ENCODE measurements at places on chromosomes 11 and 22.

- no peak for DNase-seq
Measured at GRCh38 chr11:105856954-105857353, 165.1 kb downstream of the MSANTD4 start.

DNA sequence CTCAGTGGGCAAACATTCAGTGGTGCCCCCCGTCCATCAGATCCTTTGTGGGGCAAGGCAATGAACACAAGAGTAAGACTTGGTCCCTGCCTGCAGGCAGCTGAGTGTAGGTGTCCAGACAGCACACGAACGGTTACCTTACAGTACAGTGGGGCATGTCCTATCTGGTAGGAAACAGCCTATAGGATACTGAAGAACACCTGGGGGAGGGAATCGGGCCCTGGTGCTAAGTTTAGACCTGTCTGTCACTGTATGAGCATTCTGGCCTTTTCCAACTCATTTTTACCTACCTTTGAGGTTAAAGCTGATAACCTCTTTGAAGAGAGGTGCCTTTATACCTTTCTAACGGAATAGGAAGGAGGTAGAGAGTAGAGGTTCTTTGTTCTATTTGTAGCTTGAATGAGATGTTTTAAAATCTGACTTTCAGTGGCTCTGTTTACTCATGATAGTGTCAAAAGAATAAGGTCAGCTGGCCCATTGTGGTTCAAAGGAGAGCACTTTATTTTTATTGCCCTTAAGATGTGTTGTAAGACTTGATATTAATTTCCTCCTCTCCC lies 8.9 kb downstream of the ZNRF3 start:
- DNase-seq, result no peak

- no peak for DNase-seq
Measured at GRCh38 chr11:69475866-69476471, 5.5 kb upstream of the LINC01488 start.

- DNase-seq, result no peak
Measured at GRCh38 chr11:86818462-86819192, 18.3 kb downstream of the PRSS23 start.

DNA sequence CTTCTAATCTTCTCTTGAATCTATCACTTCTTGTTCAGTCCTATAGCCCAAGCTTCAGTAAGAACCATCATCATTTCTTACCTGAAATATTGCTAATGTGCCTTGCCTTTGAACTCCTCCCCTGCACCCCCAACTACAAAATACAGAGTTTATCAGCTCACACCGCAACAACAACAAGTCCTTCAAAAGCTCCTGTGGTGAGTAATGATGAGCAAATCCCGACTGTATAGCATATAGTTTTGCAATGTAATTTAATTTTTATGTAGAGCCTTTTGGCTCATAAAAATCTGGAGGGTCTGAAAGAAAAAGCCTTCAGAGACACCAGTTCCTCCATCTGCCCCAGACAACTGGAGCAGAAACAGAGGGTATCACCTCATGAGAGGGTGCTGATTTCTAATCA lies 124.7 kb downstream of the ARHGAP32 start:
- DNase-seq, result no peak

- no peak for DNase-seq
Measured at GRCh38 chr11:65456418-65456817, 33.8 kb downstream of the NEAT1 start.

GRCh38 chr11:132744771-132745170 lies 787.5 kb downstream of the OPCML start:
- DNase-seq, result no peak

DNA sequence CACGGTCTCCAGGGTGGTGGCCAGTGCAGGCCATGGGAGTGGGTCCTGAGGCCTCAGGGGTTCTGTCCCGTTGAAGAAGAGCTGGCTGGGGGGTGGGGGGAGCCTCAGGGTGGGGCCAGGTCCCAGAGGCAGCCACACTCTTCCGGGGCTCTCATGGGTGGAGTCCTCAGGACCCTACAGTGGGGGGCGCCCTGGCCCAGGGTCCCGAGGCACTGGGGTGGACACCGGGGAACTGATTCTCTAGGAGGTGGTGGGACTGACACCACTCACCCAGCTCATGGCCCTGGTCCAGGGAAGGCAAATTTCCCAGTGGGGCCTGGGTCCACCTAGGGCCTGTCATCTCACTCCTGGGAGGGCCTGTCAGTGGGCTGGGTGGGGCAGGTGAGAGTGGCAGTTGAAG lies 12.8 kb downstream of the GGT5 start:
- no peak for DNase-seq
